Suppressor macrophage treated with lipopolysaccharide for 1 hour (primary cell): ENCODE measurements at places on chromosomes 7 and 10.

GRCh38 chr10:113454341-113455061, 98.4 kb upstream of the HABP2 start:
- peak; percentile 70 for DNase-seq

- DNase-seq = no peak
Observed at GRCh38 chr7:45026013-45026412, 26.0 kb downstream of the CCM2 start.

DNA sequence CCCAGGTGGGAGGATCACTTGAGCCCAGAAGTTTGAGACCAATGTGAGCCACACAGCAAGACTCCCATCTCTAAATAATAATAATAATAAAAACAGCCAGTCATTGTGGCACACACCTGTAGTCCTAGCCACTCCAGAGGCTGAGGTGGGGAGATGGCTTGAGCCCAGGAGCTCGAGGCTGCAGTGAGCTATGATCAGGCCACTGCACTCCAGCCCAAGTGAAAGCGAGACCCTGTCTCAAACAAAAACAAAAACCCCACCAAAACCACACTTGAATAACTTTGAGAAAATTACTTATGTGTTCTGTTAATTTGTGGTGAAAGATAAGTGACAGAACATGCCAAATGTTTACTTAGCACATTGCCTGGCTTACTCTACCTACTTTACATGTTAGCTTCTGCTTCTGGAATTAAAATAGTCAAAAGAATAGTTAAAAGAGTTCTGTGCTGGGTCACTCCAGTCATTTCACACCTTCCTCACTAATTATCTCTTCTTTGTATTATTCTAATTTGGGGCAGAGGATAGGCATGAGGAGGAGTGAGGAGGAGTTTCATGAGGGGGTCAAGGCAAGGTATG, 9.8 kb downstream of the TMEM60 start:
- no peak for DNase-seq

- DNase-seq = no peak
Observed at GRCh38 chr7:69682518-69682917, 84.2 kb downstream of the AUTS2 start.

DNA sequence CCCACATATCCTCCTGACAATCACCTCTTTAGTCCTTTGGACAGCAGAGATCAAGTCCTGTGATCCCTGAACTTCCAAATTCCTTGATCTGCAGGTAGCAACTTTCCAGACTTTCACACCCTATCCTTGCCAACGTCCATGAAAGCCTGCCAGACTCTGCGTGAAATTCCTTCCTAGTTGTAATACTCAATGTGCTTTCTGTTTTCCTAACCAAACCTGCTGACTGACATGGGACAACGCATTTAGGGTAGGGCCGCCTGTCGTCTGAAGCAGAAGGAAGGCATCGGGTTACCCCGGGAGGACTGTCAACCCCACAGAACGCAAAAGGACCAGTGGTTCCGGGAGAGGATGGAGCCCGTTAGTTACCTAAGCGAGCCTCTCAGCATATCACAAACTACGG, 23.9 kb downstream of the ITGA8 start:
- no peak for DNase-seq

- no peak for DNase-seq
Observed at GRCh38 chr10:27355918-27356573, 115.4 kb upstream of the ACBD5 start.
